ENCODE measurements at places on chromosomes 3 and 15.

GRCh38 chr15:48560321-48561051, 85.0 kb downstream of the FBN1 start:
- no peak for DNase-seq

GRCh38 chr3:197794115-197794514, 3.1 kb downstream of the LRCH3 start:
- DNase-seq = no peak

DNA sequence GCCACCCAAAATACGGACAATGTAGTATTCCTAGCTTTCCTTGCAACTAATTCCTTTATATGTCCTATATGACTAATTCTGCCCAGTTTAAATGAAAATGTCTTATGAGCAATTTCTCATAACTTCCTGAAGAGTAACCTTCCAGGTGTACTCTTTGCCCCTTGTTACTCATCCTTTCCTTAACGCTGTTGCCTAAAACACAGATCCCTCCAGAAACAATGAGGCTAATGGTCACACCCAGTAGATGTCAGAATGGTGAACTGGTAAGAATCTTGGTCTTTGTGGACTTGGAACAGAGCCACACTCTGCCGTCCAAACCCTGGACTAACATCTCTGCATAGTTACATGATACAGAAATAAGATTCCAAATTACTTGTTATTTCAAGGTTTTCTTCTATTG, 497.9 kb downstream of the IGSF11 start:
- no peak for DNase-seq

DNA sequence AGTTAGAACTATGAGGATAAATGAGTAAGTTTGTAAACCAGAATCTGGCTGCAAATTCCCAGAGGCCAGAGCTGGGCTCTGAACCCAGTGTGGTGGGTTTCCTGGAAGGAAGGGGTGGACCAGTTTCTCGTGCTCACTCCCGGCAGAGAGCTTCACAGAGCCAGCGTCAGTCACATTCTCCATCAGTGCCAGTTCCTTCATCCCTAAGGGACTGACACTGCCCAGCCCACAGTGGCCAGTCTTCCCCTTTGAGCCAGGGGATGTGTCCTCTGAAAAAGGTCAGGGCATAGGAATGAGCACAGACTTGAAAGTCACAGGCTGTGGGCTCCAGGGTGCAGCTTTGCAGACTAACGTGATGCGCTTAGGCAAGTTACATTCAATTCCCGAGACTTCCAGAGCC, 135.8 kb upstream of the HACD2 start:
- no peak for DNase-seq

DNA sequence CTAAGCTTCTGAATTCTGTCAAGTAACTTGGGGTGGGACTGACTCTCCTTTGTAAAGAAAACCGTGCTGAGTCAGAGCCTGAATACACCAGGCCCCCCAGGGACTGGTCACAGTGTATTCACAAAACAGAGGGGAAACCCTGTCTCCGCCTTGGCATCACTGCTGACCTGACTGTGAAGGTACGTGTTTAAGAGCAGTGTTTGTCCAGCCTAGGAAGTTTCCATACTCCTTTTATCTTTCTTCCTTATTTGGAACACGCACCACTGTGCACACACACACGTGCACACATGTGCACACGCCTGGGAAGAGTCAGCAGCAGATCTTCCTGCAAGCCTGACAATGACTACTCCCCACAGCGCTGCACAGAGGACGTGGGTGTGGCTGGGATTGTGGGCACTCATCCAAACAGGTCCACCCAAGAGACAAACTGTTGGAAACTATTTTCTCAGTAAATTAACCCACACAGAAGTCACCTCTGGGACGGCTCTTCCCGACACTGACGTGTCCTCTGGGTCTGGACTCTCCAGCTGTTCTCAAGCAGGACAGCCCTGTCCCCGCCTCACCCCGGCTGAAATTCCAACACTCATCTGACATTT, 87.7 kb downstream of the ATP10A start:
- no peak for DNase-seq
